ENCODE measurements at places on chromosomes 2 and 18.

DNA sequence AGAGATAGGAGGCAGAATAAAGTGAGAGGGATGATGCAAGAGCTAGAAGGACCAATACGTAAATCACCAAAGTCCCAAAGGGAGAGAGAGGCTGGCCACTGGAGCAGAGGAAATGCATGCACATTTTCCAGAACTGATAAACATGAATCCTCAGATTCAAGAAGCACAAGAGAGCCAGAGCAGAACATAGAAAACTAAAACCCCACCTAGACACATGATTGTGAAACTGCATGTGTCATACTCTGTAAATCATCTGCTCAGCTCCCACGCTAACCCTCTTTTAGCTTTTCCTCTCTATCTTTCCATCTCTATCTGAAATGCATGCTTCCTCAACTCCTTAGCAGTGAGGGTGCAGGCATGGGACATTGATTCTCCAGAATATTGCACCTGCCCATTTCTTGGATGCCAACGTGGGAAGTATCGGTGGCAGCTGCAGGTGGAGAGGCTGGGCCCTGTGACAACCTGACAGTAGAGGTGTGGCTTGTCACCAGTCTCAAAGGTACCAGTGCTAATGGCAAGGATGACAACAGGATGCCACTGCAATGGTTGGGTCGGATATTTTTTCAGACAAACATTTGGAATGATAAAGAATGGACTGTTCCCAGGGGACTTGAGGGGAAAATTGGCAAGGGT, 89.3 kb upstream of the OTOS start:
- DNase-seq, result no peak

DNA sequence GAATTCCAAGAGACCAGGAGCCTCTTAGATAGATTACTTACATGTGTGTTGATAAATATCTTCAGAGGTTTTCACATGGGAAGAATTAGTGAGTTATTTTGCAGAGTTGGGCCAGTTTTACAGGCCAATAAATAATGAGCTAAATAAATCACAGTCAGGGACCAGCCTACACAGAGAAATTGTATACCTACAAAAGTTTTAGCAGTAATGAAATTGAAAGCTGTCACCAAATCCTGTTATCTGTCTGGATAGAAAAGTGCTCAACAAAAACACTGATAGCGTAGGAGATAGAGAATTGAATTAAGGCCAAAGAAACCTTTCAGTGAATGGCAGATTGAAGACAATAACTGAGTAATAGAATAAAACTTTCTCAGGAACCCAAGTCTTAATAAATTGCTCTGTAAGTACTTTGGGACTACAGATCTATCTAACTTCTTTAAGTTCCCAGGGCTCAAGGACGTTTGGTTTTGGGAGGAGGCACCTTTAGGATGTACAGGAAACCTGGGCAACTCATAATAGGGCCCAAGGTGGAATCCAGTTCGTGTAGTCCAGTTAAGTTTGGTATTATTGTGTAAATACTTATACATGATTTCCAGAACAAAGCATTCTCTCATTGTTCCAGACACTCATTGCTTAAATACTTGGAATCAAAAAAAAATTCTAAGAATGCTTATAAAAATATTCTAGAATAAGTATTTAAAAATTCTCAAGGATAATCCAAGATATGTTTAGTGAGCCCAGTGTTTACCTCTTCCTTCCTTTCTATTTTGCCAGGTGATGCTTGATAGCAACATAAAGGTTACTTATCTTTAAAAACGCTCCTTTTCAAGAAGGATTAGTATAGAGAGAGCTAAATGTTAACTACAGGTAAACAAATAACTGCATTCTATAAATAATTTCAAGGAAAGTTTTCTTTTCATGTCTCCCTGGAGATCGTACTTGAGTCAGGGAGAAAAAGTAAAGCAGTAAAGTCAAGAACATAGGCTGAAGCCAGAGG, 134.5 kb downstream of the NCKAP5 start:
- no peak for DNase-seq

DNA sequence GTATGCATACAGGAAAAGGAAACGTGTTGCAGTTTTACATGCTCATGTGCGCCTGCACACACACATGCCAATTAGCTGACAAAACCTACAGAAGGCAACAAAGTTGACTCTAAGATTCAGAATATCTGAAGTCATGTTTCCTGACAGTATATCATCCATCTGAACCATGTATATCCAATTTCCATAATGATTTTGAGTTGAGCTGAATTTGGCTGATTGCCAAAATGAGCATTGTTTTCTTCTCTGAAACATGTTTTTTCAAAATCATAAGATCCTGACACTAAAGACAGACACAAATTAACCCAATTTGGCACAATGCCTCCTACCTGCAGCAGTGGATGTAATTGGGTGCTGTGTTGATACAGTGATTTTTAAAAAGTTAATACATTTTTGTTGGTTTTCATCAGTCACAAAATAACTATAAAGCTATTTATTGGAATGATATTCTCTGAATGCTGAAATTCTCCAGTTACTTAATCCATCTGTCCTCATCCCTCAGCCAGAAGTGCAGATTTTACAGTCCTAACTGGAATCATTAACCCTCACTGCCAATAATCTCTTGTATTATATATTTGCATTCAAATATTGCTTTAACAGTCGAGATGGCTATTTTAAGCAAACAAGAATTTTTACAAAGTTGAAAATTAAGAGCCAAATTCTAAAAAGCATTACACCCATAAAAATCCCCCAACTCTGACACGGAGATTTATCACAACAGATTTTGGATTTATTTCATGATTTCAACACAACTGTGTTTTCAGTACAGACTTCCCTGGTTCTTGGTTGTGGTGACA, 161.7 kb upstream of the LMAN1 start:
- no peak for DNase-seq

DNA sequence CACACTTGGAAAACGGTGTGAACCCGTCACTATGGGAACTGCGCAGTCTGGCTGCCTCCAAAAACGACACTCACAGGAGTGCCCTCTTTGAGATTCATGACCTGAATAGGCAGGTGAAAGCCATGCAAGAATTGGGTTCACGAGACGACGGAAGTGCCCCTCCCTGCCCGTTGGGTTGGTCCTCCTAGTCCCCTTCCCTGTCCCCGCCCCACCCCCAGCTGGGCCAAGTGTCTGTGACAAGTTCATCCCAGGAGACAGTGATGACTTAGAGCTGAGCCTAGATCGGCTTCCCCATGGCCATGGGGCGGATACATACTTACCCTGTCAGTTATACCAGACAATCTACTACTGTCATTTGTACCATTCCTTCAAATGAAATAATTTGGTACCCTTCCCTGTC, 1137.7 kb upstream of the CHAC2 start:
- no peak for DNase-seq

DNA sequence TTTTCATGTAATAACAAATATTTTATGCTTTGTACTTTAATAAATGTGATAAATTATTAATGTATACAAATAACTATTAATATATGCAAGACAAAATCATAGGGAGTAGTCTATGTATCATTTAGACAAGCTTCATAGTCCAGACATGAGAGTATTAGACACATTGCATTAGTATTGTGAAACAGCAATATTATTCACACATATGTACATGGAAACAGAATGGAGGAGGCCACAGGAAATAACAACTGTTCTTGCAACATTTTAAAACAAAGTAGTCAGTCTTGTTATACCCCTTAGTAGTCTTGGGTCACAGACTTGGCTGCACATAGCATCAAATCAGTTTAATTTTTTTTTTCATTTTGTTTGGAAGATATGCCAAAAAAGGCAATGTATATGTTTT, 15.8 kb downstream of the DSC1 start:
- DNase-seq, result no peak

DNA sequence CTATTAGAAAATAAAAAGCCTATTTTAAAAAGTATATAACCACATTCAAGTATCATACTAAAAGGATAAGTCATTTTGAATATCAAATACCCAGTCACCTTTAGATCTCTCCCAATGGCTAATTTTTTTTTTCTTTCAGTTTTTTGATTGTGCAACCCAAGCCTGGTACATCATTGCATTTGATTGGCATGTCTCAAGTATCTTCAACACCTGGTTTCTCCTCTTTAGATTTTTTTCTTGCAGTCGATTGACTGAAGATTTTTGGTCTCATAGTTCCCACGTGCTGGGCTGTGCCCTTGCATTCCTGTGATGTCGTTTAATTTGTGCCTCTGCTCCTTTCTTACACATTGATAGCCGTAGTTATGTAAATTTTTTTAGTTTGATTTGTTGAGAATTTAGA, 40.7 kb downstream of the ATIC start:
- DNase-seq, result no peak

DNA sequence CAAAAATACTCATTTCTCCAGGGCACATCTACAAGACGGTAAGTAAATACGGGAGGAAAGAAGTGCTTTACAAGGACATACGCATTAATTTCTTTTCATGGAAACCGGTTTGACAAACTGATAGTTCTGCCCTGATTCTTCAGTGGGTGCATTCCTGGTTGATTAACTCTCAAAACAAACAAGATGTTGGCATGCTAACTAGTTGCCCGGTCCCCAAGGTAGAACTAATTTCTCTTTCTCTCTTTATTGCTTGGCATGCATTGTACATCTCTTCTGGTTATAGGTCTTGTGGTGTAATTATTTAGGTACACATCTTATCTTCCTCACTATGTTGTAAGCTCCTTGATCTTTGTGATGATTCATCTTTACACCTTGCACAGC, 46.9 kb upstream of the SPATS2L start:
- DNase-seq, result no peak

DNA sequence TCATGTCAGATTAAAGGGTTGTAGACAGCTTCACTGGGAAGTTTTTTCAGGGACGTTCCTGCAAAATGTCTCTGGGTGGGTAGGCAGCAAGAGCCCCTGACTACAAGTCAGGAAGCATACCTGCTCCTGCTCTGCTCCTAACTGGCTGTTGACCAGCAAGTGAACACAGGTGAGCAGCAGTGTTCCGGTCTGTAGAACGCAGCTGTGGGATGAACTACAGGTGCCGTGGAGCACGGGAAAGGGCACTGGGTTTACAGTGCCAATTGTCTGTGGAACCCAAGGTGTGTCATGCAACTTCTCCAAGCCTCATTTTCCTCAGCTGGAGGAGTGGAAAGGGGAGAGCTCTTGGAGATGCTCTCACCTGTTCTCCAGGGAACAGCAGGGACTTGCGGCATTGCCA, 6.6 kb downstream of the ASB18 start:
- no peak for DNase-seq

DNA sequence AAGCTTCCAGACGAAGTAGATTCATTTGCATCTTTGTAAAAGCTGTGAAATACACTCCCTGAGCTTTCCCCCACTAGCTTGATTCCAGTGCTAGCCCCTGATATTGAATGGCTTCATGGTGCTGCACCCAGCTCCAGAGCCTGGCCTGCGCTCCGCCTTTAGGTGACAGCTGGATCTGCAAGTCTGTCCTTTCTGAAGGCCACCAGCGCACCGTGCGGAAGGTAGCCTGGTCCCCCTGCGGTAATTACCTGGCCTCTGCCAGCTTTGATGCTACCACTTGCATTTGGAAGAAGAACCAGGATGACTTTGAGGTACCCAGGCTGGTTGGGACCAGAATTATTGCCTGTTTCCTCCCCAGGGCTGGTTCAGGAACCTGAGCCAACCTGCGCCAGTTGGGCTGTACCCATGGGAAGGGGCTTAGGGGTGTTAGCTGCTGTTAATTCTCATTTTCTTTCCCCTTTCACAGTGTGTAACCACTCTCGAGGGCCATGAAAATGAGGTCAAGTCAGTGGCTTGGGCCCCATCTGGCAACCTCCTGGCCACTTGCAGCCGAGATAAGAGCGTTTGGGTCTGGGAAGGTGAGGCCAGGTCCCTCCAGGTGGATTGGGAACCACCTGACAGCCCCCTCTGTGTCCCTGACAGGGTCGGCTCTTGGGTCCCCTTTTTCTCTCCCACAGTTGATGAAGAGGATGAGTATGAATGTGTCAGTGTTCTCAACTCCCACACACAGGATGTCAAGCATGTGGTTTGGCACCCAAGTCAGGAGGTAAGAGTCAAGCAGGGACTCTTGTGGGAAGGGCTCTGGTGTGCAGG, 1.3 kb downstream of the CIAO1 start:
- no peak for DNase-seq

GRCh38 chr18:78126106-78126505, 853.5 kb upstream of the SALL3 start:
- no peak for DNase-seq

DNA sequence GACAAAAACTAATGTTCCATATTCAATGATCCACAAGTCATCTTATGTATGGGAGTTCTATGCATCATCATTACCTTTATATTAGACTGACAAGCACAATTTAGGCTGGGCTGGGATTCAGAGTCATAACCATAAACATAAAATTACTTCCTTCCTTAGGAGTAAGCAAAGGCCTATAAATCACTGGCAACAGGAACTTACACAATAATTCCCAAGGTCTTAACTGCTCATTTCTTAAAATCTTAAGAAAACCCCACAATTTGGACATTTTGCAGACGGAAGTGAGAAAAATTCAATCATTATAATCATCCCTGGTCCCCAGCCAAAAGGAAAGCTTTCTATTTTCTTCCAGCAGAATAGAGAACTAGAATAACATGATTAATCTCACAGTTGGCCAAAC, 232.3 kb downstream of the DYM start:
- DNase-seq, result no peak

DNA sequence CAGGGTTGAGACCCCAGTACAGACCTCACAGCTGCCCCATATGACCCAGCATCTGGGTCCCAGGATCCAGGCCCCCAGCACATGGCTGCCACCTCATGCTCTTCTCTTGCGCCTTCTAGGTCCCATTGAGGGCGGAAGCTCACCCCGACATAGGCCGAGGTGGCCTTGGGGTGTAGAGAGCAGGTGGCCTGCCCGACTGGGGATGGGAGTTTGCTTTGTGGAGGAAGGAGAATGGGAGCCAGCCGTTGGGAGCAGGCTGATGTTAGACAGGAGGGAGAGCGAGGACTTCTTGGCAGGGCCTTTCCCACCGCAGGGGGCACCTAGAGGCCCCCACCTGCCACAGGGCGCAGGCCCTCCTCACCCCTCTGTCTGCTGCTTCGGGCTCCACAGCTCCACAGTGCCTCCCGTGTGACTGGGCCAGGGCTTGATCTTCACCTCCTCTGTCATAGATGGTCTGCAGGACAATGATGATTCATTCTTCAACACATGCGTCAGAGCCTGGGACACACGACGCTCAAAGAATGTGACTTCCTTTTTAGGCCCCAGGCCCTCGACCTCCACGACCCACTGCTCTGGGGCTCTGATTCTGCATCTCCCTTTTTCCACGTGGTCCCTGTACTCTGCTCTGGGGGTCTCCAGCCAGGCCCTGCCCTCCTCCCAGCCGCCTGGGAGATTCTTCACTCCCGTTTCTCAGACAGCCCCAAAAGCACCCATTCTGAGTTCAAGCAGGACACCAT, 86.6 kb upstream of the ODC1 start:
- no peak for DNase-seq
